NCI-H345 (cell line): ENCODE measurements at places on chromosomes 7 and 10.

DNA sequence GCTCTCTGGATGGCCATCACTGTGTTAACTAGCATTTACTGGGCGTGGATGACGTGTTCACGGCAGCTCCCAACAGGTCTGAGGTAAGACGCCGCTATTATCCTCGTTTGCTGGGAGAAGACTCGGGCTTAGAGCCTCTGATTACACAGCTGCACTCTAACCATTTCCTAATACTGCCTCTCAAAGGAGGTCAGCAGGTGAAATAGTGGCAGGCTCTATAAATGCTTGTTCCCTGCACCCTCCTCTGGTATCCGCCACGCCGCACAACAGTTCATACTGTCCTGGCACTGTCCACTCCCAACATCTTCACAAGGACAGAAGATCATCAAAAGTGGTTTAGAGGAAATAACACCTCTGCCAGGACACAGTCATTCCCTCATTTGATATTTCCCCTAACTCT is 28.3 kb downstream of the HIPK2 start:
- no peak for DNase-seq

DNA sequence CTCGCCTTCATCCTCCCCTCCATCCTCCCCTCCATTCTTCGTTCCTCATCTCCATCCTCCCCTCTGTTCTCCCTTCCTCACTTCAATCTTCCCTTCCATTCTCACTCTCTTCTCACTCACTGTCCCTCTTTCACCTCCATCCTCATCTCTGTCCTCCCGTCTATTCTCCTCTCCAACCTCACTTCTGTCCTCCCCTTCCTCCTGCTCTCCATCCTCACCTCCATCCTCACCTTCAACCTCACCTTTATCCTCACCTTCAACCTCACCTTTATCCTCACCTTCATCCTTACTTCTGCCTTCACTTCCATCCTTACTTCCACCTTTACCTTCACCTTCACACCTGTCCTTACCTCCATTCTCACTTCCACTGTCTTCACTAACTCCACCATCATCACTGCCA is 11.3 kb upstream of the RABGEF1 start:
- no peak for DNase-seq

- no peak for DNase-seq
Observed at GRCh38 chr7:1537535-1538412, 7.3 kb downstream of the MAFK start.

DNA sequence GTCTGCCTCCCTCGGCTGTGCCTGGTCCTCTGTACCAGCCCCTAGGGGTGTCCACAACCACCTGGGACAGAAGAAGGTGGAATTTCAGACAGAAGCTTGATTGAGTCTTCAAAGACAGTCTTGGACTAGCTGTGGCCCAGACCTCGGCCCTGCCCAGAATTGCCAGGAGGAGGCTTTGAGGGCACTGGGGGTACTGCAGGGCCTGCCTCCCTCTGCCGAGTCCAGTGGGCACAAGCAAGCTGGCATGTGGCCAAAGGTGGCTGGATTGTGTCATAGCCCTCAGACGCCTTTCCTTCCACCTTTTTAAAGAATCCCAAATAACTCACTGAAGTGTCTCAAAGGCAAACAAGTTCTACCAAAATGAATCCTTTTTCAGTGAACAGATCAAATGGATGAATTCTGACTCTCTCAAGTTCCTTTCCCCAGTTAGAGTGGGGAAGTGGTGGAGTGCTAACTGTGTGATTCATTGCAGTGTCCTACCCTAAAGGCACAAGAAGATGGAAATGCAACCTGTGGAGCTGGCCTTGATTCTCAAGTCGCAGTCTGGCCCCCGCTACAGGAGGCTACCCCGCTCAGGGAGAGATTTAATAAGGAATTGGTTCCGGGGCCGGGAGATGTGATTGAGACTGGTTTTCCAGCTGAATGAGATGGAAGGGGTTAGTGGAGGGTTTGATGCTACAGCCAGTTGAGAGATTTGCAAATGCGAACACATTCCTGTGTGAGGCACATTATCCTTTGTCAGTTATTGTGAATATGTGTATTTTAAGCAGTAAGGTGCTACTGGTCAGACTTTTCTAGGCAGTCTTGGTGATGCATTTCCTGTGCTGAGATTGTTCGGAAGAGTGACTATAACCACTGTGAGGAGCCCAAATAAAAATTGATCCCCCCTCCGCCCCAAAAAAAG is 28.8 kb upstream of the SLC26A4 start:
- no peak for DNase-seq

- DNase-seq: no peak
Observed at GRCh38 chr7:94882891-94883290, 24.5 kb upstream of the PPP1R9A start.

DNA sequence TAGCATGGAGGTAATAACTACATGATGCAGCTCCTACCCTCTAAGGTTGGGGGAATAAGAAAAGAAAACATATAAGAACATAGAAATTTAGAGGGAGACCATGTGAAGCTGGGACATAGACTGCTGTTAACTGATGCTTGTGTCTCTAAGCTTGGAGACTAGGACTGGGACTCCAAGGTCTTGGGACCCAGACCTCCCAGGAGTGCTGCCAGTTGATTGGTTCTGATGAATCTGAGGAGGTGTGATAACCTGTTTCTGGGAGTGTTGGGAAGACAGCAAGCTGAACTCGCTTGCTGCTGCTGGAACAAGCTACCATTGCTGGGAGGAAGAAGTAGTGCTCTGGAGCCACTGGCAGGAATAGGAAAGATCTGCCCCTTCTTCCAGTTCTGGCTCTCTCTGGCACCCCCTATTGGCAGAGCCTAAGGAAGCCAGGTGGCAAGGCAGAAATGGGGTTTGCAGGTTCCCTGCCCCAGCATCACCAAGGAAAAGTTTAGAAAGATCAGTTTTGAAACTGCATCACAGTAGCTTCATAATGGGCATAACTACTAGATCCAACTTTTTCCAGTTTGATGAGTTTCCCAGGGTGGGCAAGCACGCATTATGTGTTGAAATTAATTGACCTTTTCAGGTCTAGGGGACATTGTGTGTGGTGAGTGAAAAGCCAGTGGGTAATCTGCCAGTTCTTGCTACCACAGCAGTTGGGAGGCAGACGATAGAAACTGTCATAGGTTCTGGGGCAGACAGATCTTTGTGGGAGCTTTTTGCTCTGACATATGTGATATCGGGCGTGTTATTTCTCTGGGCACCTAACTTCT is 140.7 kb downstream of the SND1 start:
- no peak for DNase-seq

GRCh38 chr7:274266-274665 is 15.7 kb upstream of the FOXL3 start:
- DNase-seq: no peak

DNA sequence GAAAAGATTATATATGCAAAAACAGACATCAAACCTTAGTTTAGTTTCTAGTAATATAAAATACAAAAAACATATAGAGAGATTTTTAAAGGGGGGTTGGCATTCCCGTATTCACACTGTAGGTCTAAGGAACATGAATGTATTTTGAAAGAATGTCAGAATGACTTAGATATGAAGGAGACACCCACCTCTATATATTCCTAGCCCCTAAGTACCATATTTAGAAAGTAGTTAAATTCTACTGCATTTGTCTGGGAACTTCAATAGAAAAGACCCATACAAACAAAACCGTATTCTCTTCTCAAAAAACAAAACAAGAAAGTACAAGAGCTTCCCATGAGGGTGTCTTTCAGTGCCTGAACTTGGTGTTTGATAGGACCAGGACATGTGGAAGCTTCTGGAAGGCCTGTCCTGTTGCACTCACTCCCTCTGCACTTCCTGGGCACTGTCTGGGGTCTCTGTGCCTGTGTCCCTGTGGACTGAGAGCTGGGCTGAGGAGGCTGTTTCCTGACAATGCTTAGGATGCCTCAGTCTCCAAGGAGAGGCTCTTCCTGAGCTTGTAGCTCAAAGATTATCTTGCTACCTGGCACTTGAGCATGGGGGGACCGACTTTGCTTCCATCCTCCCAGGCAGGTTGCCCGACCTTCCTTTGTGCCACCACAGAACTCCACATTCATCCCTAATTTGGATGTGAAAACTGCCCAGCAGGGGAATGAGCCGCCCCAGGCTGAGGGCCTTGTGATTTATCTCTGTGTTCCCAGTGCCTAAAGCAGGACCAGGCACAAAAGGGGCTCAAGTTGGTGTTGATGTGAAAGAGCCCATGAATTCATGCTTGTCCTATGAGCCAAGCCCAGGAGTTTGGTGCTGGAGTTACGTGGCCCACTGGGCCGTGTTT is 44.4 kb upstream of the KLF6 start:
- DNase-seq: no peak

- DNase-seq: no peak
Observed at GRCh38 chr7:74480861-74481417, 27.2 kb downstream of the GTF2IRD1 start.

GRCh38 chr7:19000410-19000809 is 117.0 kb downstream of the TWIST1 start:
- no peak for DNase-seq

- no peak for DNase-seq
Observed at GRCh38 chr10:5497289-5497688, 2.1 kb downstream of the CALML5 start.

GRCh38 chr10:123109466-123109865 is 26.3 kb upstream of the HMX3 start:
- DNase-seq: no peak

GRCh38 chr10:48535416-48536155 is 69.3 kb downstream of the ARHGAP22 start:
- no peak for DNase-seq

GRCh38 chr7:57210212-57210611 is 78.0 kb upstream of the ZNF479 start:
- no peak for DNase-seq

DNA sequence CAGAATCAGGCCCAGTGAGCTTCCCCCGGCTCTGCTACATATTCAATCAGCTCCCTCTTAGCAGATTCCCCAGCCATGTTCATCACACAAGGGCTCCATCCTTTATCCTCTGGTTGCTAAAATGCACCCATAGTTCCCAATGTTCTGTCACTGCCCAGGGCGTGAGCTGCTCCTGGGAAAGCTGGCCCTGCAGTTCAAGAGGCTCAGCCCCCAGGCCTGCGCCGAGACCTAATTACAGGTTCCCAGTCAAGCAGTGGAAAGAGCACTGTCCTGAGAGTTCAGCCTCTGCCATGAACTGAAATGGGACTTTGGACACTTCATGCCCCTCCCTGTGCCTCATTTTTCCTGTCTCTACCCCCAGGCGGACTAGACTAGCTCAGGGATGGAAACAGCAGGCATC is 75.6 kb downstream of the GPR26 start:
- no peak for DNase-seq

DNA sequence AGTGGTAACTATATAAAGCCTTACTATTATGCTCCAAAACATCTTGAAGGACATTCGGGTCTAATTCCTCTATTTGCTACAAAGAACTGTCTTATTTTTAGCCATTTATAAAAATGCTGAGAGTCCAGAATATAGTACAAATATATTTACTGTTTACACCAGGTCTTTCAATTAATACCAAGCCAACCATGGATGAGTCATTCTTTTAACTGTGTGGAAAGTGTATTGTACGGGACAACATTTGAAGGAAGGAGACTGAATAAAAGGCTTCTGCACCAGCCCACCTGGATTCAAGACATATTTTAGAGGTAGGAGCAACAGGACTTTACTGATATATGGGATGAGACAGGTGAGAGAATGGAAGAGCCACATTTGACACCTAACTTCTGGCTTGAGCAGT is 35.4 kb downstream of the MASTL start:
- no peak for DNase-seq

GRCh38 chr7:134510646-134511045 is 16.7 kb upstream of the AKR1B10 start:
- DNase-seq: no peak

DNA sequence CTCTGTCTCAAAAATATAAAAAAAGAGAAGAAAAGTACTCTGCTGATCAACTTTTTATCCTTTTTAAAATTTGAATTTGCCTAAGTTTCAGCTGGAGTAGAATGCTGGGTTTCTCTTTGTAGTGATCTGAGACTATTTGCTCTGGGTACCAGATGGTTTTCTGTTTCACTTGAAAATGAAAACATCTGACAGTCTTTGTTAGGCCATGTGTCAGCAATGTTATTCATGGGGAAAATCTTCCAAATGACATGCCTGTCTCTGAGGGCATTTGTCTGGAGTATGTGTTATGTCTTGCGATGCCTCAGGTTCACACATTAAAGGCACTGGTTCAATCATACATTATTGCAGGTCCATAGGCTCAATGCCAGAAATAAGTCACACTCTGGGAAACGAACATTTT is 175.3 kb upstream of the TMEM229A start:
- DNase-seq: no peak
